ENCODE measurements at places on chromosomes 12 and 14.
A peak's percentile ranks its signal among the peaks of the same experiment; 100 is the strongest.

- DNase-seq: no peak
These were observed 9.2 kb downstream of the TUNAR start for GRCh38 chr14:95885866-95886265.

DNA sequence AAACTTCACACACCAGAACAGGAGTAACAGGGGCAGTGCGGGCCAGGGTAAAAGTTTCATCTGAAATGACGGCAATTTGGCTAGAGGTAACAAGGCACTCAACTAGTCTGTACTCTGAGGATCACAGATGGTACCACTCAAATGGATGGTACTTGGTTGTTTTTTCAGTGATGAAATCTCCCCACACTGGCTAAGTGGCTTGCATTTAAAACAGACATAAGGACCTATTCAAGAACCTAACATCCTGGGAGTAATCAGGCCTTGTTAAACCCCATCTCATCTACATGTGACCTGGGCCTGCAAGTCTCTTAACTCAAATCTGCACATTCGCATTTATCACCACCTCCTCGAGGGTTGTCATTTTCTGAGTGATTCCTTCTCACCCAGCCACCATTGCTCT is 90.8 kb downstream of the PRKAB1 start:
- DNase-seq: no peak

GRCh38 chr14:89992273-89992672 is 36.5 kb downstream of the TDP1 start:
- DNase-seq: no peak

DNA sequence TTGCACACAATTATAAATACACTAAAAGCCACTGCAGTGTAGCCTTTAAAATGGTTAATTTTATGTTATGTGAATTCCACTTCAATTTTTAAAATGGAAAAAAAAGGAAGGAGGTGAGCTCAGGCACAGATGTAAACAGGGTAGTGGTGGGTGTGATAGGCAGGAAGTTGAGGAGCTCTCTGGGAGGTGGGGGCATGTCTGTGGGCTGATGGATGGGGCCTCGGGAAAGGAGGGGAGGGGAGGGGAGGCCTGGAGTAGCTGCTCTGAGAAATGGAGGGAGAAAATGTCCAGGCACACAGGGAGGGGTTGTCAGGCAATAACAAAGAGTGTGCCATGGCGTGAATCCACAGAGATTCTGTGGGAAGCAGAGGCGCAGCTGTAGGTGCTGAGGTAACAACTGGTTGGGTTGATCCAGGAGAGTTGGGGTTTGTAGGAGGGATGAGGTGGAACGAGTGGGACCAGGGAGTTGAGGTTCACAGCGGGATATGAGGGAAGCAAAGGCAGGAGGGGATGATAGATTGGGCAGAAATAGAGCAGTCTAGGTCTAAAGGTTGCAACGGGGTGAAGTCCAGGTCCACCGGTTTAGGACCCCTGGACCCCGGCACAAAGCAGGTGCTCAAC is 57.2 kb downstream of the LTBP2 start:
- DNase-seq: no peak

GRCh38 chr14:106843951-106844483 is 1317.6 kb downstream of the TMEM121 start:
- DNase-seq: peak; percentile 38

GRCh38 chr14:73014105-73014504 is 12.8 kb downstream of the ZFYVE1 start:
- DNase-seq: no peak

DNA sequence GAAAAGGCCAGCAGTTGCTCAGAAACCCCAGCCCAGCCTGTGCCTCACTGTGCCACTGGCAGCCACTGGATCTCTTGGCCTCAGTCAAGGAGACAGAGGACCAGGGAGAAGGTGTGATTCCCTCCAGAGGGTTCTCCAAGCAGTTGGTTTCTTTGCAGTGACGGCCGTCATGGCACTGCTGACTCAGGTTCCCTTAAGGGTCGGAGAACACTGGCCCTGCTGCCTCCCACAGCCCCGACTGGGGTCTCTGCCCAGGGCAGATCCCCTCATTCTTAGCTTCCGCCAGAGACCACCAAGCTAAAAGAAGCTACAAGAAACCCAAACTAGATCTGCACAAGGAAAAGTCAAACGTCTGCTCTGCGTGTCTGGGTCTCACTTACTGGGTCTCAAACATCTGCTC is 16.4 kb downstream of the TSPAN11 start:
- DNase-seq: no peak

DNA sequence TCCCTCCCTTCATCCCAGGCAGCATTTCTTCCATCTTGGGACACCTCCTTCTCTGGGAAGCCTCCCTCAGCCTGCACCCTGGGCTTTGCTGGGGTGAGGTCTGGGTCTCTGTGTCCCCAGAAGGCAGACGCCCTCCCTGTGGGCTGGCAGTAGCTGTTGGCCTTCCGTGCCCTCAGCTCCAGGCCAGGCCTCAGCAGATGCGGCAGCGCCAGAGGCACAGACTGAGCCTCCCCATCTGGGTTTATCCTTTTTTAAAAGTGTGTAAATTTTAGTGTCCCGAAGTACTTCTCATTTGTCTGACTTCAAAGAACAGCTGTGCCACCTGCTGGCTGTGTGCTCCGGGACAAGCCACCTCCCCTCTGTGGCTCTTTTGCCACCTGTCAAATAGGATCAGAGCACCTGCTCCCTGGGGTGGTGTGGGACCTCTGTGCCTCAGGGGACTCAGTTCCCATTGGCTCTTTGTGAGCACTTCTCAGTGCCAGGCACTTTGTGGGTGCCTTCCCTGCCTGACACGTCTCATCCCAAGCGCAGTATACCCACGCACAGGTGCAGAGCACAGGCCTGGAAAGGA is 11.1 kb downstream of the EXOC3L4 start:
- DNase-seq: no peak

GRCh38 chr14:105061428-105062047 is 3.7 kb downstream of the GPR132 start:
- DNase-seq: peak; percentile 62

- DNase-seq: no peak
These were observed 64.6 kb downstream of the BICD1 start for GRCh38 chr12:32171211-32171610.

DNA sequence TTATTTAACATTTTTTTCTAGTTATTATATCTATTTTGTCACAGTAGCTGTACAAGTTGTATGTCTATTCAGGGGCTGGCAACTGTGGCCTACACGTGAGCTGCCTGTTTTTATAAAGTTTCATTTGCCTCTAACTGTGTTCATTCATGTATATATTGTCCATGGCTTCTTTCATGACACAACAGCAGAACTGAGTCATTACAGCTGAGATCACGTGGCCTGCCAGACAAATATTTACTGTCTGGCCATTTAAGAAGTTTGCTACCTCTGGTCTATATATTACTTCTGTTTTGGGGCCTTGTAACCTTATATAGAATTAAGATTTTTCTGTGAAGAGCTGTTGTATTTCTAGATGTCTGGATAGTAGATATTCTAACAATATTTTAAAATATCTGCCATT is 37.9 kb downstream of the KIAA0586 start:
- DNase-seq: no peak

GRCh38 chr14:95388699-95389098 is 69.0 kb upstream of the CLMN start:
- DNase-seq: no peak

GRCh38 chr12:60684988-60685655 is 1089.3 kb downstream of the SLC16A7 start:
- DNase-seq: no peak

- no peak for DNase-seq
These were observed 86.3 kb upstream of the USP44 start for GRCh38 chr12:95637471-95638155.

- no peak for DNase-seq
These were observed 6.0 kb downstream of the CHPT1 start for GRCh38 chr12:101703487-101703886.

DNA sequence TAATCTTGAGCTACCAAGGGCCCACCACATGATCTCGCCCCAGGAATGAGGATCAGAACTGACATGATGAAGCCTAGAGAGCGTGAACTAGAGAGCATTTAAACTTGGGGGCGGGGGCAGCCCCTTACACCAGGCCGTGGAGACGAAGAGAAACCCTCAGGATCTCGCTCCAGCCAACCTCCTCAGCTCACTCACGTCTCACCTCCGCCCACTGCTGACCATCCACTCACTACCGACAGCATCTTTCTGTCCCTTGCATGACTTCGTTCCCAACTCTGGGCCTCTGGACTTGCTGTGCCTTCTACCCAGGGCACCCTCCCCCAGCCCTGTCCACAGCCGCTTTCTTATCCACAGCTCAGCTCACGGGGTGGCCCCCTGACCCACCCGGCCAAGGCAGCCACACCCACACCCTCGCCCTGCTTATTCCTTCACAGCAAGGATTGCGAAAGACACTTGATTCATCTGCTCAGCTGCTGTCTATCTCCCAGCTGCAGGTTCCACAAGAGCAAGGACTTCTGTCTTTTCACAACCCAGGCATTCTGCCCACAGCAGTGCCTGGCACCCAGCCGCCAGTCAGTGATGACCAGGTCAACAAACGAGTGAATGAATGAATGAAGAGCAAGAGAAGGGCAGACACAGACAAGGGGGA is 6.4 kb downstream of the STX2 start:
- no peak for DNase-seq

DNA sequence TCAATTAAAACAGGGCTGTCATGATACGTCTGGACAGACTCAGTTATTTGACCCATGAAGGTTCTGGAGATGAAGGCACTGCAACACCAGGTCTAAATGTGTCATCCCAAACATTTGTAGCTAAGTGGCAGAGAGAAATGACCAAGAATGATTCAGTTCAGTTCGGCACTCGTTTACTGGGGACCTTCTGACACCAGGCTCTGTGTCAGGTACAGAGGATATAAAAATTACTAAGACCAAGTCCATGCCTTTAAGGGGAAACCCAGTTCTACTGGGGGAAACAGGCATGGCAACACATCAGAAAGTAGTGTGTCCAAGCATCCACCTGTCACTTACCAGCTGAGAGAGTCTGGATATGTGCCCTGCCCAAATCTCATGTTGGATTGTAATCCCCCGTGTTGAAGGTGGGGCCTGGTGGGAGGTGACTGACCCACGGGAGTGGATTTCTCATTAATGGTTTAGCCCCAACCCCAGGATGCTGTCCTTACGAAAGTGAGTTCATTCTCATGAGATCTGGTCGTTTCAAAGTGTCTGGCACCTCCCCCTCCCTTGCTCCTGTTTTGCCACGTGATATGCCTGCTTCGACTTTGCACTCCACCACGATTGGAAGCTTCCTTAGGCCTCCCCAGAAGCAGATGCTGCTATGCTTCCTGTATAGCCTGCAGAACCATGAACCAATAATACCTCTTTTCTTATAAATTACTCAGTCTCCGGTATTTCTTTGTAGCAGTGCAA is 41.9 kb upstream of the BCL2L14 start:
- DNase-seq: no peak

GRCh38 chr12:121300083-121300819 is 3.7 kb upstream of the CAMKK2 start:
- no peak for DNase-seq

GRCh38 chr12:72738811-72739210 is 466.6 kb downstream of the TRHDE start:
- no peak for DNase-seq

- DNase-seq: no peak
These were observed 156.0 kb downstream of the DAD1 start for GRCh38 chr14:22433069-22433468.

GRCh38 chr14:95901054-95901453 is 24.4 kb downstream of the TUNAR start:
- DNase-seq: no peak

DNA sequence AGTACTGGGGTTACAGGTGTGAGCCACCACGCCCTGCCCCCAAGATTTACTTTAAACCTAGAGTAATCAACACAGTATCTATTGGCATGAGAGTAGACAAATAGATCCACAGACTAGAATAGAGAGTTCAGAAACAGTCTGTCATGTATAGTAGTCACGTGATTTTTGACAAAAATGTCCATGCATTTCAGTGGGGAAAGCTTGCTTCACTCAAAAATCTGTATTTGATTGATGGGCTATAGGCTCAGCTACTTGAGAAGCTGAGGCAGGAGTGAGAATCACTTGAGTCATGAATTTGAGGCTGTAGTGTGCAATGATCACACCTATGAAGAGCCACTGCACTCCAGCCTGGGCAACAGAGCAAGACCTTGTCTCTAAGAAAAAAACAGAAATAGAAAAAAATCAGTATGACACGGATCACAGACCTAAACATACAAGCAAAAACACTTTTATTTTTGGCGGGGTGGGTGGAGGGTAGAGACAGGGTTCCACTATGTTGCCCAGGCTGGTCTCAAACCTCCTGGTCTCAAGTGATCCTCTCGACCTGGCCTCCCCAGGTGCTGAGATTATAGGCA is 7.6 kb upstream of the ORAI1 start:
- DNase-seq: no peak

DNA sequence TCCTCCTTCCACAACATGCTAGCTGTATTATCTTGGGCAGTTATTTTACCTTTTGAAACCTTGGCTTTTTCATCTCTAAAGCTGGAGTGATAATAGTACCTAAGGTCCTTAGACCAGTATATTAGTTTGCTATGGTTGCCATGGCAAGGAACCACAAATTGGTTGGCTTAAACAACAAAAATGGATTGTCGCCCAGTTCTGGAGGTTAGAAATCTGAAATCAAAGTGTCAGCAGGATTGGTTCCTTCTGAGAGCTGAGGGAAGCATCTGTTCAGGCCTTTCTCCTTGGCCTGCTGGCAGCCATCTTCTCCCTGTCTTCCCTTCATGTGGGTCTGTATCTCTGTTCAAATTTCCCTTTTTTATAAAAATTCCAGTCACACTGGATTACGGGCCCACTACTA is 55.5 kb upstream of the SLC35F4 start:
- DNase-seq: no peak

- no peak for DNase-seq
These were observed 323.8 kb upstream of the DCN start for GRCh38 chr12:91506452-91506851.

- no peak for DNase-seq
These were observed 10.7 kb upstream of the UNC119B start for GRCh38 chr12:120699553-120699952.

- DNase-seq: no peak
These were observed 8.6 kb downstream of the IFI27L2 start for GRCh38 chr14:94120667-94121340.

- DNase-seq: peak; percentile 37
These were observed 46.2 kb downstream of the GALNT9 start for GRCh38 chr12:132282950-132283771.

GRCh38 chr12:105429511-105429910 is 99.0 kb downstream of the C12orf75 start:
- no peak for DNase-seq

GRCh38 chr14:33525626-33526025 is 425.2 kb downstream of the EGLN3 start:
- DNase-seq: no peak

- DNase-seq: no peak
These were observed 83.2 kb downstream of the ANO4 start for GRCh38 chr12:100877776-100878175.

- DNase-seq: no peak
These were observed 240.8 kb downstream of the DACT1 start for GRCh38 chr14:58878439-58879139.

DNA sequence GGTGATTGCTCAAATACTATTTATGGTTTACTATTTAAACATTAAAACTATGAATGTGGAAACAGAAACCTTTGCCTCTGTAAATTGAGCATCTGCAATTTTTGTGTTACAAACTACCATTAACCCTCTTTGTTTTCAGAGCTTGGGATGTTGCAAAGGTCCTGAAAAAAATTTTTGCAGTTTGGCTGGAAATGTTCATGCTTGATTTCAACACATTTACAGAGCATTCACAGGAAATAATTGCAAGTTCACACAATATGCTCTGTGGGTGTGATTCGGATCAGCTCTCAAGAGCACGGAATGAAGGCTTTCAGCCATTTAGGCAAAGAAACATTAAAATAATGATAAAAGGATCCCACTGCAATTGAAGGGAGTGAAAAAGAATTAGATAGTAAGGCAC is 232.9 kb downstream of the ATP23 start:
- DNase-seq: no peak

Measured in CD8-positive, alpha-beta memory T cell (primary cell).